D721Med (cell line): ENCODE measurements at places on chromosomes 6 and 20.

DNA sequence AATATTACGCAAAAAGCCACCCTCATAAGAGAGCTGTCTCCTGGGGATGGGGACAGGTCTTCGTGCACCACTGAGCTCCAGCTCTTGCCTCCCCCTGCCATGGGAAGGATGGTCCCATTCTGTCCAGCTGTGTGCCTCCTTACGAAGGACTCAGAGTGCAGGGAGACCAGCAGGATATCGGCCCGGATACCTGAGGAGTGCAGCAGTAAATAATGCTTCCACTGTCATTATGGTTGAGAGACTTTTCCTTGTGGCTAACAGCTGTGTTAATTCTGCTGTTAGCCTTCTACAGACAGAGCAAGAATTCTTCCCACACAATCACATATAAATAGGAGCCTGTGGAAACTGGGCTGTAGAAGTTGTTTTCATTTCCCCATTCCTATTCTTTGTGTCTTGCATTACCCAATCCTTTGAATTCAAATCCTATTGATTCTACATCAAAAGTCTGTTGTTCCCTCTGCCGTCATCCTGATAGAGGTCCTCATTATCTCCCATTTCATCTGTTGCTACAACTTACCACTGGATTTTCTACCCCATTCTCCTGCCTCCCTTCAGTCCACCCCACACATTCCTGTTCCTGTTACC, 364.6 kb upstream of the SOX4 start:
- DNase-seq, result no peak

GRCh38 chr6:154731296-154732218, 1.7 kb upstream of the SCAF8 start:
- no peak for DNase-seq

DNA sequence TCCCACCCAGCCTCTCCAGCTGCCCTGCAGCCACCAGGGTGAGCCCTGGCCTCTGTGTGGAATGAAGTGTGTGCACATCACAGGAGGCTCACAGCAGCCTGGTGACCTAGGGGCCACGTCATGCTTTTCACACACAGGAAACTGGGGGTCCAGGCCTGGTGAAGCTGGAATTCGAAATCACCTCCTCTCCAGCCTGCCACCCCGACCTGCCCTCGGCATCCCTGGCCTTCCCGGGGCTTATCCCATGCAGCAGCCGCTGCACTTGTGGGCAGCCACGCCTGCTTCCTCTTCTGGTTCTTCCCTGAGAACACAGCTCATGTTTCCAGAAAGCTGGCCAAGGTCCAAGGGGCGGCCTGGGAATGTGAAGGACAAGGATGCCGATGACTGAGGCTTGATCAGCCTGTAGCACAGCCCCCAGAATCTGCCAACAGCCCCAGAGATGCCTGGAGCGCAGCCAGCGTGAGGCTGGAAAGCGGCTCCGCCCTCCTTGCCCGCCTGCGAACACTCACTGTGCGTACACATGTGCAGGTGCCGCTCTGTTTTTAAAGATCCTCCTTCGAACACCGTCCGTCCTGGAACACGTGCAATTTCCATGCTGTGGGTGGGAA, 4.2 kb upstream of the NTSR1 start:
- DNase-seq, result no peak

GRCh38 chr20:10076126-10077080, 41.6 kb downstream of the ANKEF1 start:
- no peak for DNase-seq

GRCh38 chr20:32764005-32764960, 2.1 kb downstream of the DNMT3B start:
- DNase-seq, result no peak

DNA sequence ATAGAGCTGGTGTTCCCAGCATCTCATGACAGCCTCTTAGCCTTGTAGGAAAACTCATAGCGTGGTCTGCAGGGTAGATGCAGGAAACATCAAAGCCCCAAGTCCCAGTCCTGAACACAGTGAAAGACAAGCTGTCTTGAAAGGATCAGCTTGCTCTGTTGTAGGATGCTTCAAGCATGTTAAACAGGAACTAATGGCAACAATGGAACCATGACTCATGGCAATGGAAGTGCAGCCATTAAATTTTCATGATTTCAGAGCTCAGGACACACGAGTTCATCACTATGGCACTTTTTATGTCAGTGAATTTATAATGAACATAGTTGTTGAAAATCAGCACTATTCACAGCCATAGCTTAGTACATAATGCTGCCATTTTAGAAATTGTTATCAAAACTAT, 367.7 kb downstream of the KIF16B start:
- DNase-seq, result no peak

- DNase-seq, result no peak
Measured at GRCh38 chr6:157304899-157305663, 18.2 kb downstream of the TMEM242 start.

DNA sequence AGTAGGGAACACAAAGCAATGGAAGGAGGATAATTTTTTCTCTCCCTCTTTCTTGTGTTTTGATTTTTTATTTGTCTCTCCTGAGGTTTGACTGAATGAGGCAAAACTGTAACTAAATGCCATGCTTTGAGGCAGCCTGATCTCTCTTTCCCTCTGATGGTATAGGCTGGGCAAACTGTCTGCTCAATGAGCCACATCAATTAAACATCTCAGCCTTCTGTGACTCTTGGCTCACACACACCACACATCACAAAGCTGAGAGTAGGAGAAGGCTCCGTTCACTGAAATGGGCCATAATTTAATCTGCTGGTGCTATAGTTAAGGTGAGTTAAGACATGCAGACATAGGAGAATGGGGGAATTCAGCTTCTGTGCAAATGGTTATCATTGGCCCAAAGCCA, 28.1 kb upstream of the SCGN start:
- DNase-seq, result no peak

DNA sequence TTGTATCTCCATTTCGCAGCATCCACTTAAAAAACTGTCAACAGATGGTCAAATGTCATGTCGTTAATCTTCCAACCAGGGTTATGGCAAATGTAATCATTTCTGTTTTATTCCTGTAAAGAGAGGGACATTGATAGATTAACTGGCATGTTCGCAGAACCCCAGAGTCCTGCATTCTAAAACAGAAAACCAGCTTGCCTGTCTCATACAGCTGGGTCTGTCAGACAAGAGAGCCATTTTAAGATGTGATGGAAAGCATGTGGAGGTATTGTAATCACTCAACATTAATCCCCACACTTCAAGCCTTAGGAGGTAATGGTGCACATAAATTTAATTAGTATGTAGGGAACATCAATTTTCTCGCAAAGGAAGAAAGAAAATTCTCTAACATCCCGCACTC, 4.4 kb downstream of the SMLR1 start:
- DNase-seq, result no peak

GRCh38 chr6:11500008-11500407, 37.5 kb upstream of the TMEM170B start:
- DNase-seq, result no peak

- DNase-seq, result no peak
Measured at GRCh38 chr6:51928320-51928719, 159.1 kb downstream of the PKHD1 start.

DNA sequence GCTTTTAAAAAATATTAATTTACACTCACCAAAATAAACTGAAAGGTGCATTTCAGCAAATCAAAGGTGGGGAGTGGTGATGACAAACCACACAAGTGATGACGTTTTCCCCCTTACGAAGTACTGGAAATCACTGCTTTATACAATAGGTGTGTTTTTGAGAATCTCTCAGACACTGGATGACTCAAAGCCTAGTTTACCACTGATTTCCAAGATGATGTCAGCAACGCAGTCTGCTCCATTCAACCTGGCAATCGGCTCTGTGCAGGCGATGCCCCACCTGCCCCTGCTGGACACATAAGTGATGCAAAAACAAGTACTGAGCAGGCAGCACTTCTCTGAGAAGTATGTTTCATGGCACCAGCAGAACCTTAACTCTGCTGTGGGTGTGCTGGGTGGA, 114.4 kb downstream of the SOD2 start:
- no peak for DNase-seq

DNA sequence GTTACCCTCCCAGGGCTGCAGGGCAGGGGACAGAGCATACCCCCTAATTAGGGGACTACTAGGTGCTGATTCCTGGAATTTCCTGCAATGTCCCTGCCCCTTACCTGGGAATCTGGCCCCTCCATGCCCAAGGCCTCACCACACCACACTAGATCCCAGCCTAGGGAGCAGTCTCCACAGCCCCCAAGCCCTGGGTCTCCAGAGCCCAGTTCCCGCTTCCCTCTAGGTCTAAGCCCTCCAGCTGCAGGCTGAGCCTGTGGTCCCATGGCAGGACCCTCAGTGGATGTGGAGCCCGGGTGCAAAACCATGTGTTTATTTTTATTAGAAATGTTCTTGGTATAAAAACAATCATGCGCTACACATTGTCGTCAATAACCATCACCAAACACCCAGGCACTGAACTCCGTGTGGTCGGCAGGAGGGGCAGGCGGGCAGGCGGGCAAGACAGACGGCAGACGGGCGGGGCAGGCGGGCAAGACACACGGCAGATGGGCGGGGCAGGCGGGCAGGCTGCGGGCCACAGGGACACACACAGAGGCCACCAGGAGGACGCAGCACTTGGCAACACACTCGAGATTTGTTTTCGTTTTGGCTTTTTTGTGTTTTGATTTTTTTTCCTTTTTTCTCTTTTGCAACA, 124.2 kb downstream of the GRM4 start:
- DNase-seq, result no peak

- DNase-seq, result no peak
Measured at GRCh38 chr6:24009319-24009718, 116.7 kb upstream of the NRSN1 start.

GRCh38 chr6:35168461-35168861, 27.3 kb upstream of the TCP11 start:
- no peak for DNase-seq

- DNase-seq, result no peak
Measured at GRCh38 chr6:110430236-110430635, 14.9 kb upstream of the DDO start.

DNA sequence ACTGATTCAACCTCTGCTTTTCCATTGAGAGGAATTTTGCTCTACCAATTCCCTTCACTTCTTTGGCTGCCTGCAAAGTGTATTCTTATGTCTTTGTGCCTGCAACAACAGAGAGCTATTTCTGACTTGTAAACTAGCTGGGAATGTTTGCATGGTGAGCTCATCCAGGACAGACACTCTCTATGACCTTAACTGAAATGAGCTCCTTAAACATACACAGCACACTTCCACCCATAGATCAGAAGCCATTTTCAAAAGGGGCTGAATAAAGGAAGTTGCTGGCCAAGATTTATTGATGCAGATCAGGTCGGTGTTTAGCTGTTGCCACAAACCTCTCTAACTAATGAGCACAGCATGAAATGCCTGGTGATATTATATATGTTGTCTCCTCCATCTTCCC, 377.7 kb downstream of the BTBD9 start:
- DNase-seq, result no peak

DNA sequence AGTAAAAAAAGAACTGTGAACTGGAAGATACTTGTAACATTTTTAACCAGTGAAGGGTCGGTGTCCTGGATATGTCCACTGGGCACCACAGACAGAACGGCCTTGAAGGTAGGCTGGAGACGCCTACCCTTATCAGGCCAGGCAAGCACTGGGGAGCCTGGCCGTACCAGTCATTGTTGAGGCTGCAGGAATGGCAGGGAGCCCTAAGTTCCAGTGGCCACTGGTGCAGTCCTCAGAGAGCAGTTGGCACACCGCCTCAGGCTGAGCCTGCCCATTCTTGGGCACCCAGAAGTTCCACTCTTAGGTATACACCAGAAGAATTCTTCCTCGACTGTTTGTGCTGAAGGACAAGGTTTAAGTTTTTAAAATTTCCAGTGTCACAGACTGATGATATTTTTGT, 20.5 kb downstream of the DNAJC5 start:
- DNase-seq, result no peak

GRCh38 chr20:13419477-13419876, 198.4 kb downstream of the ISM1 start:
- DNase-seq, result no peak

- no peak for DNase-seq
Measured at GRCh38 chr6:151044465-151045441, 179.3 kb downstream of the MTHFD1L start.

GRCh38 chr6:170429450-170429849, 122.9 kb downstream of the FAM120B start:
- DNase-seq, result no peak

GRCh38 chr6:123518441-123519188, 118.1 kb downstream of the TRDN start:
- DNase-seq, result no peak

- DNase-seq, result no peak
Measured at GRCh38 chr6:167781066-167781767, 45.5 kb upstream of the AFDN start.

GRCh38 chr6:163339466-163339865, 75.1 kb upstream of the QKI start:
- no peak for DNase-seq

GRCh38 chr6:39430446-39430845, 107.9 kb upstream of the KCNK16 start:
- no peak for DNase-seq

GRCh38 chr6:41025966-41026530, 13.0 kb downstream of the UNC5CL start:
- DNase-seq, result no peak

DNA sequence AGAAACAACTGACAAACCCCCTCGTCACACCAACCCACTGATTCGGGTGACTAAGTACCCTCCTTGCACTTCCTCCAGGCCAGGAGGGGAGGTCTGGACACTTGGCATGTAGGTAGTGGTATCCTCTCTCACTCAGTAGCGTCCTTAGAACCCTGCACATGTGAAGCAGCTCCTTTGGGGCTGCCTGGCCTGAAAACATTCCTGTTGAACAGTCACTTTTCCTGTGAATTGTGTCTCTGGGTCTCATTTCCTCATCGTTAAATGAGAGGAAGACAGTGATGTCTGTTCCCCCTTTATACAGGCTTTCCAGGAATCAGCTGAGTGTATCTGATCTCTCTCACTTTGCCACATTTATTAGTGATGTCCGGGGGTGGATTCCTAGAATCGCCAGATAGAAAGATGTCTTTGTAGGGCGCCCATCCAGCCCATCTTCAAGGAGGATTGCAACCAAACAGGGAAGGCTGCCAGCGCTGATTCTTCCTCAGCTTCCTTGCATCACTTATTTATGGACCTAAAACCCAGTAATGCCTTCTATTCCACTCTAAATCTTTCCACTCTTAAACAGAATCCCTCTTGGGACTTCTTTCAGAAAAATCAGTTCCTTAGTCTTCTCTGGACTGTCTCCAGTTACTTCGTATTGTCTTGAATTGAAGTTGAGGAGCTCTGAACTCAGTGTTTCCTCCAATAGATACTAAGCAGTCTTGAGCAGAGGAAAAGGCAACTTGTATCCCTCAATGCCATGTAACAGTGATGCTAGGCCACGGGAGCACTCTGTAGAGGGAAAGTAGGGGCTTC, 9.4 kb upstream of the POPDC3 start:
- DNase-seq, result no peak

DNA sequence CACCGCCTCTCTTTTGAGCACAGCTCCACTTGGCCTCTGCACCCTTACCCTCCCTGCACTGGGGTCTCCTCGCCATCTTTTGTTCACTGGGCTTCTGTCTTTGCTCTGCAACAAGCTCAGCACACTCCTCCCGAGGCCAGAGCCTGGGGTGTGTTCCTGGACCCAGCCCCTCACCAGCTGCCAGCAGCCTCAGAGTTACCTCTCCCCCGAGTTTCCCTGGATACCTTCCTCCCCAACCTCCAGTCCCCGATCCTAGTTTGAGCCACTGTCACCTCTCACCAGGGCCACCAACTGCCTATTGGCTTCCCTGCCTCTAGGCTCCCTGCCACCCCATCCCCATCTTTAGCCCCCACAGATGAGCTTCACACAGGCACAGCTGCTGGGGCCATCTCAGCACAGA, 12.3 kb downstream of the CYP21A2 start:
- DNase-seq, result no peak
